NCI-H524 treated with DMSO at 0.1 percent for 48 hours (cell line): ENCODE measurements at places on chromosomes 13 and 19.

DNA sequence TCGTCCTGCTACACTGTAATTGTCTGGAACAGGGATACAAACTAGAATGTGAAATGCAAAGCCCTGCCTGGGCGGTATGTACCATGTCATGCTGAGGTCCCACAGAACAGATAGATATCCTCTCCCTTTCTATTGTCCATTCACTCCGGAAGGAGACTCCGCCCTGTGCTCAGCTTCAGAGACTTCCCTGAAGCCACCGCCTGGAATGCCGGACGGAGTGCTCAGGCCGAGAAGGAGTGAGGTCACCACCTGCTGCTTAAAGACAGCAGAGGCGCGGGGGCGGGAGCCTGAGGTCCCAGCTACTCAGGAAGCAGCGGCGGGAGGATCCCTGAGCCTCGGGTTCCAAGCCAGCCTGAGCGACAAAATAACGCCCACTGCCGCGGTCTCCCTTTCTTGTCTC lies 890 bp upstream of the ZNF611 start:
- no peak for DNase-seq

DNA sequence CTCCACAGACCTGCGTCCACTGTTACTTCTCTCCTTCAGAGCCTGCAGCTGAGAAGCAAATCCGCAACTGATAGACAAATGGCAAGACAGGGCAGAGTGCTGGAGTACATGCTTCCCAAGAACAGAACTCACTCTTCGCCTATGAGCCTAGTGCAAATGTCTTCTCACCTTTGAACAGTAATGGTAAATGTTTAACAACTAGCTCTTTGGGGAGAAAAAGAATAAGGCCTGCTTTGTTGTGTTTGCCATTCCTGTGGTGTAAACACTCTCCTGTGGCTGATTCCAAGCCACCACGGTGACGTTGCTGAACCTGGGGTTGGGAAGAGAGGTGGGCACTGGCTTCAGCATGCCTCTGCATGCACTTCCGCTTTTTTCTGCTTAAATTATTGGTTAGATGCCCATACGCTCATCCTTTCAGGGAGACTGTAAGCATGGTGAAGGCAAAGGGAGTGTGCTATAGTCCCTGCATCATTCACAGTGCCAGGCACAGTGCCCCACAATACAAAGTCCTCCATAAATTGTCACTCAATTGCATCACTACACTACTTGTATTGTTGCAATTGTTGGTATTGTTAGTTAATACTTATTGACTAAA lies 28.1 kb upstream of the GTF3A start:
- DNase-seq = no peak

GRCh38 chr13:107753291-107753690 lies 462.0 kb downstream of the LIG4 start:
- no peak for DNase-seq

DNA sequence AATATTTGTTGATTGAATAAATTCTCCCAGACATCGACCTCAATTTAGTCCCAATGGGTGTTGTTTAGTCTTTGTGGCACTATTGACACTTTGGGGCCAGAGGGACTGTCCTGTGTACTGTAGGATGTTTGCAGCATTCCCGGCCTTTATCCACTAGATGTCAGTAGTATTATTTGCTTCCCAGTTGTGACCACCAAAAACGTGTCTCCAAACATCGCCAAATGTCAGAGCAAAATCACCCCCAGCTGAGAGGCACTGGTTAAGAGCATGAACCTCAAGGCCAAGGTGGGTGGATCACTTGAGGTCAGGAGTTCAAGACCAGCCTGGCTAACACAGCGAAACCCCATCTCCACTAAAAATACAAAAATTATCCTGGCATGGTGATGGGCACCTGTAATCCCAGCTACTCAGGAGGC lies 15.4 kb downstream of the NLRP12 start:
- DNase-seq = no peak

DNA sequence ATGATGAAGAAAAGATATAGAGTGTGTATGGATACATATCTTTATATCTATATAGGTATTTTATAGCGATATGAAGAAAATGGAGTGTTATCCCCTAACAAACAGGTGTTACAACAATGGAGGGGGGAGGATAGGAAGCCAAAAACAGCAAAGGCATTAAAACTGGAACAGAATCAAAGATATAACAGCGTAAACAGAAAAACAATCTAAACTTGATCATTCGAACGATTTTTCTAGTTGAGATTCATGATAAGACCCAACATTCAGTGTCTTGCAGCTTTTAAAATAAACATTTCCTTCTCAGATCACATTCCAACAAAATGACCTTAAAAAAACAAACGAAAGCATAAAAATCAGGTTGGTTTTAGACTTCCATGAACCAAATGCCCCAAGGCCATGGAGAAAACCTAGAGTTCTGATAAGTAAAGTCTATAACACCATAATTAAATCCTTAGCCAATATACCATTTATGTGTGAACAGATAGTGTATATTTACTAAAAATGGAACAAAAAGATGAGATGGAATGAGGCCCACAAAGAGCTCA lies 55.7 kb downstream of the CAB39L start:
- no peak for DNase-seq

GRCh38 chr19:15913384-15913783 lies 15.5 kb upstream of the CYP4F2 start:
- DNase-seq = no peak

DNA sequence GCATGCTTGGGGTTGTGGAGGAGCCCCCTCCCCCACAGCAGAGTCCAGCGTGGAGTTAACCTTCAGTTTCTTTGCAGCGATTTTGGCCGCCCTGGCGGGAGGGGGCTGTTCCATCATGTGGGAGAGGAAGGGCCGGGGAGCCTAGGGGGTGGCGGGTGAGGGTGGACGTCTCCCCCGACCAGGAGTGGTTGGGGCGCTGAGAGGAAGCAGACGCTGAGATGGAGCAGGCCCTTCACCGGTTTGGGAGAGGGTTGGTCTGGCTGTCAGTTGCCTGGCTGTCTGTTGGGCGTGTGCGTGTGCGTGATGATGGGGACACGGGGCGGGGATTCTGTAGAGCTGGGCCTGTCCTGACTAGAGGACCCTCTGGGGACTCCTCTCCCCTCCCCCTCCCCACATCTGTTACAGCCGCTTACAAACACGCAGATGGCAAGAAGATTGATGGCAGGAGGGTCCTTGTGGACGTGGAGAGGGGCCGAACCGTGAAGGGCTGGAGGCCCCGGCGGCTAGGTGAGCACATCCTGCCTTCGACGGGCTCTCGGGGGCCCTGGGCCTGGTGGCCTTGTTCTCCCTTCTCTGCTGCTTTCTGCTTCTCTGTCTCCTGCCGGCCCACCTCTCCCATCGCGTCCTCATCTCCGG lies 9.8 kb upstream of the LIN7B start:
- peak; percentile 93 for DNase-seq

DNA sequence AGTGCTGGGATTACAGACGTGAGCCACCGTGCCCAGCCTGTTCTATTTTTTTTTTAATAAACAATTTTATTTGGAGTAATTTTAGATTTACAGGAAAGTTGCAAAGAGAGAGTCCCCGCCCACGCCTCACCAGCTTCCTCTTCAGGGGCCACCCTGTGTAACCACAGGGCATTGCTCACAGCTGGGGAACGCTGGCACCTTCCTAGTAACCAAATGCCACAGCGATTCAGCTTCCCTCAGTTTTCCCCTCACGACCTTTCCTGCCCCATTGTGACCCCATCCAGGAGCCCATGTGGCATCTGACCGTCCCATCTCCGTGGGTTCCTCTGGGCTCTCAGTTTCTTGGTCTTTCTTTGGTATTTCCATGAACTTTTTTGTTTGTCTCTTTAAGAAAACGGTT lies 83.9 kb downstream of the GNG7 start:
- DNase-seq = no peak

DNA sequence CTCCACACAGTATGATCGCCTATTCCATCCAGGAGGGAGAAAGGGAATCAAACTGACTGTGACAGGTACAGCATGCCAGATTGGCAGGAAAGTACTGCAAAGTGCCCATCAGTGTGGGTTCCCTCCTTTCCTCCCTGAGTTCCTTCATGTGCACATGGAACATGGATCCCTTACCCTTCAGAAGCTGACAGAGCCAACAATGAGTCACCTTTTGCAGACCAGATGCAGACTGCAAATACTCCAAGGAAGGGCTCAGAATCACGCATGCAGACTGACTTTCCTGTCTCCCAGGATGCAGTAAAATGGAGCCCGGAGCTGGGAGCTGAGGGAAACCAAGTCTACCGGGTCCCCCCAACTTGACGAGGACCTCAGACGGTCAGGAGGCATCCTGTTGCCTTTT lies 41.8 kb downstream of the SACS start:
- DNase-seq = no peak

- DNase-seq = no peak
Measured at GRCh38 chr19:7894612-7895309, 6.5 kb downstream of the LRRC8E start.

DNA sequence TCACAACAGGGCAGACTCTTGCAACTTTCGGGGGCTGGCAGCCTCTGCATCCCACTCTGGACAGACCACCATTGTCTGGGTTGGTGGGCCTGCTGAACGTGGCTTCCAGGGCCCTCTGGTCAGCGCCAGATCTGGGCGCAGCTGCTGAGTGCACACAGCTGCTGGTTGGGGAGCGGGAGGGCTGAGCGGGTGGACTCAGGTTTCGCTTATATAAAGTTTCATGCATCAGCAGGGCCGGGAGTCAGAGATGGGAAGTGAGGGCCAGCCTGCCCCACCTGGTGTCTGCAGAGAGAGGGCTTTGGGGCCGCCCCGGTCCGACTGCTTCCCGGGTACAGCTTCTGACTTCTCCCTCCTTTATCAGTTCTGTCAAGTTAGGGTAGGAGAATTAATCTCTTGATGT lies 6.9 kb downstream of the ARHGEF7 start:
- no peak for DNase-seq

DNA sequence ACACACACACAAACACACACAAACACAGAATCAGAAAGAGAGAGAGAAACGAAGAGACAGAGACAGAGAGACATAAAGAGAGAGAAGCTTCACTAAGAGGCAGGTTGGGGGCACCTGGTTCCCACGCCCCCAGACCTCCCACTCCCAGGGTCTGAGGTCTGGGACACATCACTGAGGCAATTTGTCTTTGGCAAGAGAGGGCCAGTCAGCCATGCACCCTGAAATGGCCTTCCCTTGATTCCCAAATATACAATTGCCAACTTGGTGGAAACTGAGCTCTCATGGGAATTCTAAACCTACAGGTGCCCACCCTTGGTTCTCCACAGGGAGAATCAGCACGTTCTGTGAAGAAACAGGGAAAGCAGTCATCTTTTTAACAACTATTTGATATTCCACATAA lies 79.5 kb downstream of the COL4A1 start:
- DNase-seq = no peak

DNA sequence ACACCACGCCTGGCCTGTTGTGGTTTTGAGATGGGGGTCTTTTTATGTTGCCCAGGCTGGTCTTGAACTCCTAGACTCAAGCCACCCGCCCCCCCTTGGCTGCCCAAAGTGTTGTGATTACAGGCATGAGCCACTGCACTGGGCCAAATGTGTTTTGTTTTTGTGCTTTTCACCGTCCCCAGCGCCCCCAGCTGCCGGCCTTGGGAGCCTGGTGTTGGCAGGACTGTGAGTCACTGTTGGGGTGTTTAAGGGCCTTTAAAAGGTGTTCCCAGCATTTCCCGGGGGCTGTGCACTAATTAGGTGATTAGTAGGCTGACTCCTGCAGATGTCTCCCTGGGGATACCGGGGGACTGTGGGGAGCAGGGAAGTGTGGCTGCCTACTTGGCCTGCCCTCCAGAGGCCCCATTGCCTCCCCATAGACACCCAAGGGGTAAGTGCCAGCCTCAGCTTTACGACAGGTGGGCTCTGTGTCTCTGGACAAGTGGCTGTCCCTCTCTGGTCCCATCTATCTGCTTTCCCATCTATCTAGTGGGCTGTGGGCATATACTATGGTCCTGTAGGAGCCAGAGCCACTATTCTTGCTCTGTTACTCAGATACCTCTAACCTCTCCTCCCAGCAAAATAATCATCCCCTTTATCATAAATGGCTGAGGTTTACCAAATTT lies 11.8 kb upstream of the TLE5 start:
- DNase-seq = no peak

- DNase-seq = no peak
Measured at GRCh38 chr19:37991841-37992248, 84.8 kb downstream of the SIPA1L3 start.

DNA sequence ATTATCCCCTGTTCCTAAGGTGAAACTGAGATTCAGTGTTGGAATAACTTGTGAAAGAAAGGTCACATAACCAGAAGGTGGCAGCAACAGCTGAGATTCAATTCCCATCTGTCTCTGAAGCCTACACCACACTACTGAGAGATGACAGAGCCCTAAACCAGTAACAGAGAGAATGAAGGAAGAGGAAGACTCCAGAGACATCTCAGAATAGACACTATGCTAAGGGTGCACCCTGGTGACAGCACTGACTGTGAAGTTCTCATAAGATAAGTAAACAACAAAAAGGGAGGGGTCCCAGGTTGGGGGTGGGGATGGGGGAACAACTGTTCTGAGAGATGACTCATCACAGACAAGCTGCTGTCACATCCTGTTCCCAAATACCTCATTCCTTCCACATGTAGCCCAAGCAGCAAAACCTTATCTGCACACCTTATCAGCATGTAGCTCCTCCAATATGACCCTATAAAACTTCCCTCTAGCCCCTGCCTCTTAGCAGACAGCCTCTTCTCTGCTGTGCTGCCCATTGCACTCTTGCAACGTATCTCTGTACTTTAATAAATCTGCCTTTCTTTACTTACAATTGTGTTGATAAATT lies 46.5 kb downstream of the UTP14C start:
- no peak for DNase-seq

DNA sequence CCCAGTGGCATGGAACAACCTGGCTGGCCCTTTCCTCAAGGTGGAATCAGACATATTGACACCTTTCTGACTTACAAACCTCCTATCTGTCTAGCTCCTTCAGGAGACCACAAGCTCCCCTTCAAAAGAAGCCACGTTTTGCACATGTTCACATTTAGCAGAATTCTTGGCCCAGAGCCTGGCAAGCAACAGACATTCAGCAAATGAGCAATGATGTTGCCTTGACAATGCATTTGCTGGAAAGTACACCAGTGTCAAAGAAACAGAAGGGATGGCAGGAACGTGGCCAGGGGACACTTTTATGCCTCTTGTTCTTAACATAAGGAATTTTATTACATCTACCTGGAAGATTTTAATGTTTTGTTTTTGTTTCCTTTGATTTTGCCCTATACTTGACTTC lies 85.5 kb upstream of the FGF14 start:
- DNase-seq = no peak

GRCh38 chr19:46787331-46788261 lies 798 bp downstream of the SLC1A5 start:
- DNase-seq = no peak

GRCh38 chr13:59111751-59112171 lies 1052.0 kb downstream of the DIAPH3 start:
- DNase-seq = no peak

GRCh38 chr13:23752111-23753001 lies 136.8 kb downstream of the MIPEP start:
- DNase-seq = peak; percentile 52

DNA sequence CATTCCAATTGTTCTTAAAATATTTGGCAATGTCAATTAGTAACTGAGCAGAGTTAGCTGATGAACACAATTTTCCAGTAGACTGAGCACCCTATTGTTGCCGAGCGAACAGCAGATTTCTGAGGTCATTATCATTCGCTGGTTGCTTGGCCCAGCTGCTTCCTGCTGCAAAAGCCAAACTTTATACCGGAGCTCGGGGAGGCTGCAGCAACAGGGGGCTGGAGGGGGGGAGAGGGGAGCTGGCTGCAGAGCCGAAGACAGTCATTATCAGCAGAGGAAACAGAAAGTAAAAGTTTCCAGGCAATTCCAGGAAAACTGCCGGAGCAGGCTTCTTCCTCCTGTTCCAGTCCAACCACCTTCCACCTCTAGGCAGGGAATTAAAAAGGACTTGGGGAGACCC lies 77.9 kb downstream of the ZNF536 start:
- no peak for DNase-seq

- no peak for DNase-seq
Measured at GRCh38 chr13:63199508-63199907, 1783.9 kb upstream of the PCDH20 start.
